ENCODE measurements at places on chromosomes 7 and 10.

DNA sequence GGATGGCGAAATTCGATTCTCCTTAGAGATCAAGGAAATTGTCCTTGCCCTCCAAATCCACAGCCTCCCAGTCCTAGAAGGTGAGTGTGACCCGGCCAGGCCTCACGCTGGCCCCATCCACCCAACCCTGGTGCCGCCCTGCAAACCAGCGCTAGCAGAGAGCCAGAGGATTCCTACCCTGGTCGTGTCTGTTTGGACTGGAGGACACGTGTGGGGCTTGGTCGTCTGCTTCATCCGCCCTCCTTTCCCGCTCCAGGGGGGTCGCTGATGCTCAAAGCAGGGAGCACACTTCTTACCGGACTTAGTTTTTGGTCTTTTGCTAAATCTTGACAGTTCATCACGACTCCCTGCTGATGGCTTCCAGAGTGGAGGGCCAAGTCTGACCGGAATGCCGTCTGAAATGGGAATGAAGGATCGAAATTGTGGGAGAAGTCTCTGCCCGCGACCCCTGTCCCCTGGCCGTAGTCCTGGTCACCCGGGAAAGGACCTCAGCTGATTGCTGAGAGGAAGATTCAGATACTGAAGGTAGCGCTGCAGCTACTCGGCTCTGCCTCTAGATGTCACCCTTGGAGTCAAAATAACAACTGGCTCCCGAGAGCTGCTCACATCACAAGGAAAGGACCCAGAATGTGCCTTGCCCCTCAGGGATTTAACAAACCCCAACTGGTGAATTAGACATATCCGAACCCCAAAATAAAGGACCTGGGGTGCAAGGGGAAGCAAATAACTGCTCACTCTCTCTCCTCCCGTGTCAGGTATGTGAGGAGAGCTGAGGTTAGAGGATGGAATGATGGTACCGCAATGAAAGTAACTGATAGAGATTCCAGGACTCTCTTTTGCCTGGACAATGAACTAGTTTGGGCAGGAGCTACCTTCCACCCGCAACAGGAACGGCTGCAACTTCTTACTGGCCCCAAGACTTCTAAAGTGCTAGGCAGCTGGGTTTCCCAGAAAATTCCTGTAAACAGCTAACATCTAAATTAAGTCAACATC is 23.5 kb upstream of the ORC5 start:
- DNase-seq: no peak

DNA sequence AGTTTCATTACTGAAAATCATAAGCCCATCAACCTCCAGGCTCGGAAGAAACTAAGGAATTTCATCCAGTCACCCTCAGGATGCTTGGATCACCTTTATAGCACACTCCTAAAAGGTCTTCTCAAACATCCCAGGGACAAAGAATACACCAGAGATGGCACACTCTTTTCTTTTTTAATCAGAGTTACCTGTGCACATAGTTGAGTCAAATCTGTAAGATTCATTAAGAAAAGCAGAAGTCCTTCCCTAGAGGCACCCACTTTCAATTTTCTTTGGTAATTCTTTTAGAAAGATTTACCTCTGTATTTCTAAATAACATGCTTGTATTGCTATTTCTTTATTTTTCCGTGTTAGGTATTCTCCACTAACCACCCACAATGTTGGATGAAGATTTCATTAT is 50.6 kb upstream of the IL6 start:
- DNase-seq: no peak

DNA sequence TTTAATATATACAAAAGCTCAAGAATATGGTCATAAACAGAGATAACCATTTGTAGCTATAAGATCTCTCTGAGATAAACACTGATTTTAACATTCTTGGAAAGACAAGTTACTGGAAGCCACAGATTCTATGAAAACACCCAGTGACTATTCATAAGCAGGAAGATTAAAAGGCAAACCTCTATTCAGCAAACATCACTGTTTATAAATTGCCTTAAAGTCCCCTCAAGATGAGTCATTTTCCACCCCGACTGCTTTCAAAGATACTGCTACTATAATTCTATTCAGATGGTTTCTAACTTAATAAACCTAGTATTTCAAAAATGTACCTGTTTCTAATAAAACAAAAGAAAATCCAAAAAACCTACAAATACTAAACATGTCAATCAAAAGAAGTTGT is 21.0 kb downstream of the TM9SF3 start:
- no peak for DNase-seq

GRCh38 chr7:11228515-11228914 is 254.8 kb downstream of the PHF14 start:
- DNase-seq: no peak

GRCh38 chr7:41193738-41194282 is 509.1 kb downstream of the INHBA start:
- no peak for DNase-seq

- DNase-seq: no peak
These were observed 89.4 kb upstream of the MTPN start for GRCh38 chr7:136066304-136067143.

- DNase-seq: no peak
These were observed 77.5 kb upstream of the PHYHIPL start for GRCh38 chr10:59098831-59099452.

- DNase-seq: no peak
These were observed 25.7 kb upstream of the FAM133B start for GRCh38 chr7:92615861-92616260.

- no peak for DNase-seq
These were observed 34.8 kb downstream of the BNIP3 start for GRCh38 chr10:131946880-131947279.

DNA sequence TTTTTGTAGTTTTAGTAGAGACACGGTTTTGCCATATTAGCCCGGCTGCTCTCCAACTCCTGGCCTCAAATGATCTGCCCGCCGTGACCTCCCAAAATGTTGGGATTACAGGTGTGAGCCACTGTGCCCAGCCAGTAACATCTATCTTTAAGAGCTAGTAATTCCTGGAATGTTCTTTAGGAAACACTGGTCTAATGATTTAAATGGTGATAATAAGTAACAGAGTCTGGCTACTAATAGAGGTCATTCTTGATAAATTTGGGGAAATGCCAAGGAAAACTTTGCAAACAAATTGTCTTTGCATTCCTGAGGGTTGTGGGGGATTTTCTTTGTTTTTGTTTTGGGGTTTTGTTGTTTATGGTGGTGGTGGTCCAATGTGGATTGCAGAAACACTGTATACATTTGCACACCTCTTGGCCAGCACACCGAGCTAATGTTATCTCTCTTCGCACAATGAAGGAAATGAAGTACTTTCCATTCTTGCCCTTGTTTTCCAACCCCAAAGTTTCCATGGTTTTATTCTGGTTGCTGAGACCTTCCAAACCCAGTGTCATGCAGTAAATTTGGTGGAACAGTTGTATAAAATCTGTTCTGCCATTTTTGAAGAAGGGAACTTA is 51.3 kb upstream of the WIPF3 start:
- DNase-seq: no peak

- DNase-seq: no peak
These were observed 326.3 kb downstream of the ABCA13 start for GRCh38 chr7:48497521-48497920.

DNA sequence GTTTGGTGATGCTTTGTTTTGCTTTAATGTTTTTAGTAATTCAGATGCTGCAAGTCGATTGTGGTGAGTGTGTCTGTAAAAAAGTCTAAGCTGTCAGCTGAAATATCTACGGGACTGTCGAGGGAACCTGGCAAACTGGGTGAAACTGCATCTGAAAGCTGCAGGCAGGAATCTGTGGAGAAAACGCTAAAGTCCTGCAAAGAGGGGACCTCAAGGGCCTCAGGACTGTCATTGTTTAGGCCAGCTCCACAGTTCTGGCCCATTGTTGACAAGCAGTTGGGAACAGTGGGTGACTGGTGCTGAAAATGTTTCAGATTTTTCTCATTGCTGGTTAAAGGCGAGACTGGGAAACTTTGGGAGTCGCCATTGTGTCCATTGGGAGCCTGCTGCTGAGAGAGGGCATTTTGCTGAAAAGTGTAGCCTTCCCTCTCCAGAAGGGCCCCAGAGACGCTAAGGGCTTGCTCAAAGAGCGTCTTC is 1.8 kb downstream of the HOXA2 start:
- no peak for DNase-seq

DNA sequence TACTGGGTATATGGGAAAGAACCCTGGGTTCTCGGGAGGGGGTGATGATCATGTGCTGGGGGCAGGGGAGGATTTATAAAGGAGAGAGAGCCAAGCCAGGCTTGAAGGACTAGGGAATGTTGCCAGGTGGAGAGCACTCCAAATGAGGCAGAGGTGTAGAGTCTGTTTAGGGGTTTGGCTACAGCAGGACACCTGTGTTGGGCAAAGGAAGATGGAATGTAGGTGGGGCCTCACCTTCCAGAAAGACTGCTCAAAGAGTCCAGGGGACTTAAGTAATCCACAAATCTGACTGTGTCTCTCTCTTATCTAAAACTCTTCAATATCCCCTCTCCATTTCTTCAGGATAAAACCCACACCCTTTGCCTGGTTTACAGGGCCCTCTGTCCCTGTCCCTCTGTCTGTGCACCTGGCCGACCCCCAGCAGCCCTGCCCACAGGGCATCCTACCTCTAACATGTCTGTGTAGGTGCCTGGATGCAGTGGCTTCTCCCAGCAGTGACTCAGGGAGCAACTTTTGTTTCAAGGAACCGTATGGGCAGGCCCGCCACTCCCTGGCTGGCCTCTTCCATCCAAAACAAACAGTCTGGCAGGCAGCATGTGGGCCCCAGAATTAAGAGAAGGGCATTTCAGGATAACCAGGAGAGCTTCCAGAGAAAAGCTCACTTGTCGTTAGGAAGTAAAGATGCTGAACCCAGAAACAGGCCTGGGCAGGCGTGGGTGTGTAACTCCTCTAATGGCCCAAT is 10.6 kb upstream of the PLEKHA1 start:
- no peak for DNase-seq

GRCh38 chr7:81833401-81833800 is 63.6 kb upstream of the HGF start:
- no peak for DNase-seq

DNA sequence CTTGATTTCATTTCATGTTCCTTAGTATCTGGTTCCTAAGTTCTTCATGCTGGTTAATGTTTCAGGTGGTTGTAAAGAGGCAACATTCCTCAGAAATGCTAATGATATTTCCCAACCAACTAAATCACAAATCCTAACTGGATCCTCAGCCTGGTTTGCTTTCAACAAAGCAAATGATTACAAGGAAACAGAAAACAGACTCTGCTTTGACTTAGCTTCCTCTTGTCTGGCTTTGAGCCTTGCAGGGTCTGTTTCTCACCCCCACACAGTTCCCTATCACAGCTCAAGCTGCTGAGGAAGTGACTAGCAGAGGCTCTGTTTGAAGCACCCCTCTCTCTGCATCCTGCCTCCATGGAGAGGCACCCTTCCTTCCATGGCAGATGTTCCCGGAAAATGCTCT is 130.2 kb upstream of the CTTNBP2 start:
- no peak for DNase-seq

DNA sequence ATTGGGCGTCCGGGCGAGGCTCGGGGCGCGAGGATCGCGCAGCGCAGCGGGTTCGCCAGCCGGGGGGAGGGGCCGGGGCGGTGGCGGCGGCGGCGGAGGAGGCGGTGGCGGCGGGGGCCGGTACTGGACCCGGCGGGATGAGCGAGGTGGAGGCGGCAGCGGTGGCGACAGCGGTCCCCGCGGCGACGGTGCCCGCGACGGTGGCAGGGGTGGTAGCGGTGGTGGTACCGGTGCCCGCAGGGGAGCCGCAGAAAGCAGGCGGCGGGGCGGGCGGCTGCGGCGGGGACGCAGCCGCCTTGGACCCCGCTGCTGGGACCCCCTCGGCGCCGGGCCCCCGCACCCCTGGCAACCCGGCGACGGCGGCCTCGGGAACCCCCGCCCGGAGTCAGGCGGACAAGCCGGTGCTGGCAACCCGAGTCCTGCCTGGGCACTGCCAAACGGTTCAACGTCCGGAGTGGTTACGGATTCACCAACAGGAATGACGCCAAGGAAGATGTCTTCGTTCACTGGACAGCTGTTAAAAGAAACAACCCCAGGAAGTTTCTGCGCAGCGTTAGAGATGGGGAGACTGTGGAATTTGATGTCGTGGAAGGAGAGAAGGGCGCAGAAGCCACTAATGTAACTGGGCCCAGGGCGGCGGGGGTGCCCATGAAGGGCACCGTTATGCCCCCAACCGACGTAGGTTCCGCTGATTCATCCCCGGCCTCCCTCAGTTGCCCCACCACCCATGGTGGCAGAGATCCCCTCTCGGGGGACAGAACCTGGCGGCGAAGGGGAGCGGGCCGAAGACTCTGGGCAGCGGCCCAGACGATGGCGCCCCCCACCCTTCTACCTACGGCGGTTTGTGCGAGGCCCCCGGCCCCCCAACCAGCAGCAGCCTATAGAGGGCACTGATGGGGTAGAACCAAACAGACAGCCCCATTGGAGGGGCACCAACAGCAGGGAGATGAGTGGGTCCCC is 100.3 kb upstream of the CPXM2 start:
- no peak for DNase-seq

GRCh38 chr7:140263277-140263676 is 86.5 kb upstream of the KDM7A start:
- no peak for DNase-seq
